ENCODE measurements at places on chromosomes 16 and 17.

GRCh38 chr17:37844158-37844976 lies 79.8 kb upstream of the TBC1D3K start:
- no peak for DNase-seq

- DNase-seq = no peak
These were observed 817.9 kb upstream of the SOX9 start for GRCh38 chr17:71302721-71303549.

- DNase-seq = no peak
These were observed 996 bp upstream of the KCNJ12 start for GRCh38 chr17:21375162-21375560.

DNA sequence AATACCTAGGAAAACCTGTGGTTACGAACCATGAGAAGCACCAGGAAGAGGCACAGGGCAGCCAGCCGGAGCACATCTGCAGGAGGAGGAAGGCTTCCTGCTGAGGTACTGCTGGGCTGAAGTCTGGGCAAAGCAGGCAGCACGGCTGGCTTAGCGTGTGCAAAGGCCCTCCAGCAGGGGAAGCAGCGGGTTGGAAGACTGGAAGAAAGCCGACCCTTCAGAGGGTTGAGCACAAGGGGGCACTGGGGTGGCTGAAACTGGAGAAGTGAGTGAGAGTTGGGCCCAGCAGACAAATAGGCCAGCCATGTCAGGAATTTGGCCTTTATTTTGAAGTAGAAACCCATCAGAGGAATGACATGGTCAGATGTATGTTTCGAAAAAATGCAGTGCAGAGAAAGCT lies 12.1 kb upstream of the HSD3B7 start:
- no peak for DNase-seq

DNA sequence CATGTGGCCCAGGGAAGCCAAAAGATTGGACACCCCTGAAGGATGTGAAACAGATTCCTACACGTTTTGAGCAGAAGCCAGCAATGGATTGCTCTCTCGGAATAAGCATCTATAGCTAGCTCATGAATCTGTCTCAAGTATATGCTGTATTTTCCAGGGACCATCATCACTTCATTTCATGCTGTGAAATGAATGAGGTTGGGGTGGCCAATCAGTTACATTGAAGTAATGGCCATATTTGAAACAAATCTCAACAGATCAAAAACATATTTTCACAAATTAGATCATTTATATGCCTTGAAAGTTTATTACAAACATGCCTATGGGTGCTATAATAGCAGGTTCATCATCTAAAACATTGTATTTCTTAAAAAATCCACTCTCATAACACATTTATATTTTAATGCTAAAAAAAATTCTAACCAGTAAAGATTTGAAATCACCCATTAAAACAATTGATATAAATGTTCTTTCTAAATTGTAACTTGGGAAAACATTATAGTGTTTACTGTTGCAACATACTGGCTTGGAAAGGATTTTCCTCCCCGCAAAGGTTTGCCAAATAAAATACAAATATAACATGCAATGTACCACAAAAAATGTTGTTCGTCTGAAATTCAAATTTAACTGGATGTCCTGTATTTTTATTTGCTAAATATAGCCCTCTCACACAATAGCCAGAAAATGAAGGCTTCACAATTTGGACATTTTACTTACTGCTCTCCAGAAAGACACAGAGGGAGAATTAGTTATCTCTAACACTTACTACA lies 743.6 kb downstream of the KCNJ2 start:
- DNase-seq = no peak

GRCh38 chr17:47315451-47316266 lies 8.1 kb upstream of the EFCAB13 start:
- DNase-seq = peak; percentile 54

DNA sequence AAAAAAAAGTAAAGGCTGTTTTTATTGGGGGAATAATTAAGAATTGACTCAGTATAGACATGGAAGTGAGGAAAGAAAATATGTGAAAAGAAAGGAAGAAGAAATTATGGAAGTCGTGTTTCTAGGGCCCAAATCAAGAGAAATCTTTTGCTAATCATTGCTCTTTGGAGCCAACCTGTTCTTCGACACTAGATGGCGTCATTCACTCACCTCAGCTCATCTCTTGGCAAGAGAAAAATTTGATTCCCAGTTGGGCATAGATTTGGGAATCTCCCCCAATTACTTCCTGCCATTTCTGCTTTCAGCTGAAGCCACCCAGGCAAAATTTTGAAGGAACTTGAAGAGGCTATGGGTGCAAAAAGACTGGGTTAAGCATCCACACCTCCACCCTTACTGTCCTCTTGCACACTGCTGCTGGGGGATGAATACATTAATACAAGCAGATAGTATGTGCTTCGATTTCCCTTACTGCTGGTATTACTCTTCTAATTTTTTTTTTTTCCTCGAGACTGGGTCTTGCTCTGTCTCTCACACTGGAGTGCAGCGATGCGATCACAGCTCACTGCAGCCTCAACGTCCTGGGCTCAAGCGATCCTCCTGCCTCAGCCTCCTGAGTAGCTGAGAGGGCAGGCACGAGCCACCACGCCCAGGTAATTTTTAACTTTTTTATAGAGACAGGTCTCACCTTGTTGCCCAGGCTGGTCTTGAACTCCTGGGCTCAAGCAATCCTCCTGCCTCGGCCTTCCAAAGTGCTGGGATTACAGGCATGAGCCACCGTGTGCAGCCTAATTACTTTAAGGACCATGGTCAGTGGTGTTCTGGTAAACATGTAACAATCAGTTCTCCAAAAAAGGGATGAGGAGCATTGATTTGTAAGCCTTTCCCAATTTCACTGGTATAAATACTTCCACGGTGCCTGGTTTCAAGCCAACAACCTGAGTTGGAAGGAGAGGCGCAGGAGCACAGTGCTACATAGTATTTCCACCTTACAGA lies 13.5 kb downstream of the PSMD7 start:
- DNase-seq = peak; percentile 37
